ENCODE measurements at places on chromosomes 11 and 22.

DNA sequence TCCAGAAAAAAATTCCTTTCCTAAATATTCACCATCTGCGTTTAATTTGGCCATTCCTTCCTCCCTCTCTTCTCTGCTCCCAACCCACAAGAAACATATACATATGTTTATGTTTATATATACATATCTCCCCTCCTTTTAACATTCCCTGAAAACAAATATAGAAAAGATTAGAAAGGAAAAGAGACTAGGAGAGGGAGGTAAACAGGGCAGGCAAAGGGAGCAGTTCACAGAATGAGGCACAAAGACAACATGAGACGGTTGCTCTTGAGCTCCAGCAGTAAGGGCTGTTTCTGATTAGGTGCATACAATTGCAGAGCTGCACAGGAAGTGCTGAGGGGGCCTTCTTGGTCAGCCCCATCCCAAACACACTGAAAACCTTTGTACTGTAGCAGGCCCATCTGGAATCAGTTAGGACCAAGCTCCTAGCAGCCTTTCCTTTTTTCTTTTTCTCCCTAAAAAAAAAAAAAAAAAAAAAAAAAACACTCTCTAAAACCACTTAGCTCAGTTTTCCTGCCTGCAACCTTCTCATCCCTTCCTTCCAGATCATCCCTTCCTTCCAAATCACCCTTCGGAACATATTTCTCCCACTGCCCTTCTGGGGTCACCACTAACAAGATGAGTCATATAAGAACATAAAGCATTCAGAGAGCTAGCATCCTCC lies 57.0 kb downstream of the RBFOX2 start:
- DNase-seq, result no peak

DNA sequence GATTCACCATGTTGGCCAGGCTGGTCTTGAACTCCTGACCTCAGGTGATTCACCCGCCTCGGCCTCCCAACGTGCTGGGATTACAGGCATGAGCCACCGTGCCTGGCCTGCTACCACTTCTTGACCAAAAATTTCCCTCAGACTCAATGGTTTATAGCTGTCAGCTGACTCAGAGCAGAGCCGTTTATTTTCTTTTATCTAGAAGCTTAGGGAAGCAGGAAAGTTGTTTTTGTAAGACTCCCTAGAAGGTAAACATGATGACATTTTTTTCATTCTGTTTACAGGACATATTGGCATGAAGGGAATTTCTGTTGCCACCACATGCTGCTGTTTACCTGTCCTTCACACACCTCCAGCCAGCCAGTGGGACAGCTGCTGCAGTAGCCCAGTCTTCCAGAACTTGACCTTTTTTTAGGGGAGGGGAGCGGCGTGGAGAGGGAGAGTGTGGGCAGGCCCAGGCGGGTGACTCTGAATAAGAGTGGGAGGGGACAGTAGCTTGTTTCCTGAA lies 56.1 kb upstream of the PTPRJ start:
- no peak for DNase-seq

DNA sequence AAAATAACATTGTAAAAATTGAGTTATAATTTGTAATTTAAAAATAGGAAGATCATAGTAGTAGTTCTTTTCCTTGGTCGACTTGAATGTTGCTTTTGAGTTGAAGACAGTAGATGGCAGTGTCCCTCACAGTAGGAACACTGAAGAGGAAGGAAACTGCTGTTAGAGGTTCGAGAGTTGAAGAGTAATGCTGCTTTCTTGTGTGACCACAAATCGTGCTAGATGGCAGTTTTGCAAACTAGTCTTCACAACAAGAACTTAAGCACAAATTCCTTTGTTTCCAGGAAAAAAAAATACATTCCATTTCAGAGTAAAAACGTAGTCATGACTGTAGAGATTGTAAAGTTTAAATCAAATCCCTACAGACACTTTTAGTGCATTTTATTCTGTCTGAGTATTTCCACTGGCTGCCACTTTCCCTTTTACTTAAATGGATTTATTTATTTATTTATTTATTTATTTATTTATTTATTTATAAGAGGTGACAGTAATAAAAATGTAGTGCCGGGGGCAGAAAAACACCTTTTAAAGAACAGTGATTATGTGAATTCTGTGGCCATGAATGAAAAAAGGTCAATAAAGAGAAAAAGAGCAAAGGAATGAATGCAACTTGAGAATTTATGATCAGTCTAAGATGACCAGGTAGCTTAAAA lies 54.6 kb downstream of the SPECC1L start:
- no peak for DNase-seq

- no peak for DNase-seq
Observed at GRCh38 chr11:8093931-8094575, 13.0 kb downstream of the TUB start.

GRCh38 chr11:117941976-117942654 lies 12.9 kb upstream of the TMPRSS13 start:
- DNase-seq, result no peak

GRCh38 chr11:117961896-117962295 lies 24.3 kb upstream of the IL10RA start:
- no peak for DNase-seq

DNA sequence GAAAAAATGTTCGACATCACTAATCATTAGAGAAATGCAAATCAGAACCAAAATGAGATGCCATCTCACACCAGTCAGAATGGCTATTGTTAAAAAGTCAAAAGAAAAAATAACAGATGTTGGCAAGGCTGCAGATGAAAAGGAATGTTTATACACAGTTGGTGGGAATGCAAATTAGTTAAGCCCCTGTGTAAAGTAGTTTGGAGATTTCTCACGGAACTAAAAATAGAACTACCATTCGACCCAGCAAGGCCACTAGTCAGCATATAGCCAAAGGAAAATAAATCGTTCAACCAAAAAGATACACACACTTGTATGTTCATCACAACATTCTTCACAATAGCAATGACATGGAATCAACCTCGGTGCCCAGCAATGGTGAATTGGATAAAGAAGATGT lies 503.2 kb downstream of the OPCML start:
- DNase-seq, result no peak

GRCh38 chr11:63609971-63610580 lies 4.2 kb downstream of the PLAAT3 start:
- DNase-seq, result no peak

GRCh38 chr11:64090806-64091516 lies 55.2 kb downstream of the FLRT1 start:
- DNase-seq, result no peak

DNA sequence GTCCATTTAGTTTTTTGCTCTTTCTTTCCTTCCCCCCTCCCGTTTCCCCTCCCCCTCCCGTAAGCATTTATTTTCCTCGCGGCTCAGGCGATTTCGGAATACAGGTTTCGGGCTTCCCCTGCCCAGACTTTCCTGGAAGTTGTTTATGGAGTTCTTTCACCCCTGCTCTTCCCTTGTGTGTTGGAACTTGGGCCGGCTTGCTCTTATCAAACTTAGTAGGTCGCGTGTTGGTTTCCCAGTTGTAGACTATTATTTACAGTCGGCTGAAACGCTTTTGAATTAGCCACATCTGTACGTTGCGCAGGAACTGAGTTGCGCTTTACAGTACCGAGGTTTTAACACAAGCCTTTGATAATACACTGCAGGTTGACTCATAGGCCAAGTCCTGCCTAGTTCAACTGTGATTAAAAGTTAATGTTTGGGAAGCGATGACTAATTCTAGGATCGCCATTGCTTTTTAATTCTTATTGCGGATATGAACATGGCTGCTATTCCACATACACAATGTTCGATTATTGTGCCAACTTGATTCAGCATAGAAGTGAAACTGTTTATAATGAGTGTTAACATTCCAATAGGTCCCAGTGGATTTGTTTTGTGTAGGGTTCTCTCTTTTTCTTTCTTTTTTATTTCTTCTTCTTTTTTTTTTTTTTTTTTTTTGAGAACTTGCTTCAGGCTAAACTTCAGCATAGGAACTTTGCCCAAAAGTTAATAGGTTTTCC lies 1.7 kb downstream of the YAP1 start:
- DNase-seq, result no peak

- no peak for DNase-seq
Observed at GRCh38 chr11:110044226-110044968, 48.8 kb upstream of the ZC3H12C start.

DNA sequence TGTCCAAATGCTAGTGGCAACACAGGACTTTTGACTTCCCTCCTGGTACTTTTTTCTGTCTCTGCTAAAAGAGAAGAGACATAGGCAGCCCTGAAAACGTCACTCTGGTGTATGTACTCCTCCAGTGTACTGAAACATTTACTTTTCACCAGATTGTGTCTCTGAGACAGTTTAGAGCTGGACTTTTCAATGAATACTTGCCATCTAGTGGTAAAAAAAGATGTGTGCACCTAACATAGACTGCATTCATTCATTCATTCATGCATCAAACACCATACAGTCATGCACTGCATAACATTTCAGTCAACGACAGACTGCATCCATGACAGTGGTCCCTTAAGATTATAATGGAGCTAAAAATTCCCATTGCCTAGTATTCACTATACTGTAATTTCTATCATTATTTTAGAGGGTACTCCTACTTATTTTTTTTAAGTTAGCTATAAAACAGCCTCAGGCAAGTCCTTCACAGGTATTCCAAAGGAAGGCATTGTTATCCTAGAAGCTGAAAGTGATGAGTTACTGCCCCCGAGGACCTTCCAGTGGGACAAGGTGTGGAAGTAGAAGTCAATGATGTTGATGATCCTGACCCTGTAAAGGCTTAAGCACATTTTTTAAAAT lies 186.2 kb downstream of the SPON1 start:
- no peak for DNase-seq

DNA sequence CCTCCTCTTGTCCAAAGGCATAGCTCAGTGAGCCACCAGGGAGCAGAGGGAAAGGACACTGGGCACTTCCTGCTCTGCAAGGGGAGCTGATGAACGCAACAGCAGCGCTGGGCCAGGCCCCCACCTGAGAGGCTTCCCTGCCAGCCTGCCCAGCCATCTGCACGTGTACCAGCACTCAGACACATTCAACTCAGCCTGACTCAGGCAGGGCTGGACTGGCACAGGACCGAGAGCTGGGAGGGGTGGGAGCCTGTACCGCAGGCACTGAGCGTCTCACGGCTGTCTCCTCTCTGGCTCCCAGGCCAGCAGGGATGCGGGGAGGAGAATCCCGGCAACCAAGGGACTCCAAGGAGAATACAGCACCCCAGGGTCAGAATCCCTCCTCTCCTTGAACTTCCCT lies 411.8 kb downstream of the CTTN start:
- no peak for DNase-seq

DNA sequence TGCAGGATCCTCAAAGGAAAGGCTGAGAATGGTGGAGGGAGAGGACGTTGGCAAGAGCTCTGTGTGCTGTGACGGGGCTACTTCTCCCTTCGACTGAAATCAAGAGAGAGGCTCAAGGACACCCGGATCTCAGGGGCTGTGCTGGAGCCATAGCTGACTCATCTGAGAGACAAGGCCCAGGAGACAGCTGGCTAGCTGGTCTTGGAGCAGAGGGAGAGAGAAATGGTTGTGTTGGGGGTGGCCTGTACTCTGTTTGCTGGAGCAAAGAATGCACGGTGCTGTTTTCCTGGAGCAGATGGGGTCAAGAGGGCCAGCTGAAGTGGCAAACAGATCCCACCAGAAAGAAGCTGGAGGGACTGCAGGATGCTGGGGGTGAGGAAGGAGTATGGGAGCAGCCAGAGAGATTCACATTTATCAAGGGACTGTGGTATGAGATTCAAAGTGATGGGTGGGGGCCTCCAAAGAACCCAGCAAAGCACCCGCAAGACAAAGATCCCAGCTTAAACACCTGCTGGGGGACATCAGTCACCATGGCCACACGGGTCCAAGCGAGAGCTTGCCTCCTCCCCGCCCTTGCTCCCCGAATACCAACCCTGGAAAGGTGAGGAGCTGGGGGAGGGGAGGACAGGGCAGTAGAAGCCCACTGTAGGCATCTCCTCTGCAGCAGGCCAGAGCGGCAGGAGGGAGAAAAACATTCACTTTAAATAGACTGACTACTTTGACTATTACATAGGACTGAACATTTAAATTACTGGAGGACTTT lies 40.8 kb downstream of the MAP6 start:
- no peak for DNase-seq

DNA sequence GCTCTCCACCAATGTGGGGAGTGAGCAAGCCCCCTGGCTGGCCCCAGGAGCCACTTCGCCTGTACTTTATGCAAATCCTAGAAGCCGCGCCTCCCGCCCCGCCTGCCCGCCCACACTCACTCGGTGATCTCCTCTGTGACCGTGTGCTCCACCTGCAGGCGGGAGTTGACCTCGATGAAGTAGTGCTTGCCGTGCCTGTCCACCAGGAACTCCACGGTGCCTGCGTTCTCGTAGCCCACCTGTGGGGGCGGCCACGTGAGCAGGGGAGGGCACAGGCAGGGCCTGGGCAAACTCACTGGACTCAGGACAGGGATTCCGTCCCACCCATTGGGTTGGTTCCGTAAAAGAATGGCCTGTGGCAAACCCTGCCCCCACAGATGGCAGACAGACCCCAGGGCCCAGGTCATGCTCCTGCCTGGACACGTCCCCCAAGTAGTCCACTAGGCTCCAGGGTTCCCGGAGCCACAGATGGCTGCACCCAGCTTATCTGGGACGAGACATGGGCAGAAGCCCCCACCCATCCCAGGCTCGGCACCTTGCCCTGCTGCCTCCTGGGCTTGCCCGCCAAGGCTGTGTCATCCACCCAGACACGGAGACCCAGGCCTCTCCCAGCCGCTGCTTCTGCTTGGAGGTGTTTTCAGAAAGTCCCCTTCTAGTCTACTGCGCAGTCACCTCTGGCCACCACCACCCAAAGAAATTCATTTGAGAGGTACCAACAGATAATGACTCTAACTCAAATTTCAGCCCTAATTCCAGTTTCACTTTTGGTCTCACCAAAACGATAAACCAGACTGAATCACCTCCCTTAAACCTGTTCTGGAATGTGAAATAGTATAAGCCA lies 12.1 kb downstream of the LRFN4 start:
- peak; percentile 61 for DNase-seq

DNA sequence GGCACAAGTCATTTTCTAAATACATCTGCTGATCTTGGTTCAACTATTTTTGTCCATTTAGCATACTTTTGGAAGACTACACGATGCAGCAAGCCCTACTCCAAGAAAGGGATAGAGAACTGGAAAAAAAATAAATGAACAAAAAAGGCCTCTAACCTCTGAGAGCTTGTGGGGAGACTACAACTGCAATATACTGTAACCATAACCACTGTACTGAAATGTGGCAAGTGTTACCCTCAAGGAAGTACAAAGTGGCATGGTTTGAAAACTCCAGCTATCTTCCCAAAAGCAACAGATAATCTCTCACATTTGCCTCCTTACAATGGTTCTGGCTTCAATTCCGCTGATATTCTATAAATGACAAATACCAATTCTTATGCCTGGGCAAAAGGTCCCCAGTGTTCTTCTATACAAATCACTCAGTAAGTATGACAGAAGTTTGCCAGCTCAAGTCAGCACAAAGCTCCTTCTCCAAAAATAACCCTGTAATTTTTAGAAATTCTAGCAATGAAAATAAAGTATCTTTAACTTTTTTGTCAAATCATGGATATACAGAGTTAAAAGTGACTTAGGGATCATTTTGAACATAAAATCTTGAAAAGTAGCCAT lies 22.9 kb downstream of the AMBRA1 start:
- no peak for DNase-seq

Measured in stimulated activated CD8-positive, alpha-beta memory T cell treated with anti-CD3 and anti-CD28 coated beads, Interleukin-4, amount 100 ng/mL, for 1 hour (primary cell).